ENCODE measurements at places on chromosomes 6 and 20.
A peak's percentile ranks its signal among the peaks of the same experiment; 100 is the strongest.

DNA sequence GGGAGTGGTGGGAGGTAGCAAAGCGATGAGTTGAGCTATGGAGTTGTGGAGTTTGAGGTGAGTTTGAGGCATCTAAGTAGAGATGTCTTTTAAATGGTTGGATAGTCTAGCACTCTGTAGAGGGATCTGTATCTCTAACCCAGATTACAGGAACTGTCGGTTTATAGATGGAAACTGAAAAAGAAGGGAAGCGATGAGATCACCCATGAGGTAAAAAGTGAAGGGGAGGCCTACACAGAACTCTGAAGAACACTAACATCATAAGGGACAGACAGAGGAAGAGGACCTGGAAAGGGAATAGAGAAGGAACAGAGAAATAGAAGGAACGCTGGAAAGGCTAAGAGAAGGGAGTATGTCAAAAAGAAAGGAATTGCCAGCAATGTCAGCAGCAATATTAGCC, 2.5 kb downstream of the HINT3 start:
- no peak for DNase-seq

GRCh38 chr6:149963212-149963461, 606 bp upstream of the ULBP1 start:
- DNase-seq = no peak

GRCh38 chr6:144314003-144314485, 28.9 kb downstream of the UTRN start:
- DNase-seq = no peak

DNA sequence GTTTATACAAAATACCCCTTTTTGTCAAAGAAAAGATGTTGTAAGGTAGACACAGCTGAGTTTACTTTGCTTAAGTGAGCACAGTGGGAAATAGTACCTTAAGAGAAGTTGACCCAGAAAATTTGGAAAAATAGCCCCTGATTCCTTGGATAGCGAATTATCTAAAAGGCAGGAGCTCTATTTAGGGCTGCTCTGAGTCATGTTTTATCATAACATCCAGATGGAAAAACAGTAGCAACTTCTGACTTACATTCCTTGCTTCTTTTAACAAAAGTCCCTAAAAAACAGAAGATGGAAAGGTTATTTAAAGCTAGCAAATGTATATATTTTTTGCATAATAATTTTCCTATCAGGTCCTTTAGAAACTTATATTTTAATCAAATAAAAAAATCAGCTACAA, 59.0 kb downstream of the THEMIS start:
- DNase-seq = no peak

DNA sequence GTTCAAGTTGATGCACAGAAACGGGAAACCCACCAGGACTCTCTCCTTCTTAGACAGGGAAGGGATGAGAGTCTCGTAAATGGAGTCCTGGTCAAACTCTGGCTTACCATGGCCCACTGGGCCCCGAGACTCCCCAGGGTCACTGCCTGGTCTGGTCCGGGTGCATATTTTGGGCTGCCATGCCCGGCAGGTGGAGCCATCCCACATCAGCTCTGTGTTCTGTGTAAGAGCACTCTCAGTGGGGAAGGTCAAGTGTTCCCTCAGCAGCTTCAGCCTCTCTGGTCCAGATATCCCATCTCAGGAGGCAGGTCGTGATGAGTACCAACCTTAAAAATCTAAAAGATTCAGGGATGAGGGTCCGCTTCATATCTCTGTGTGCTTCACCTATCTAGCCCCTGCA, 138.8 kb downstream of the EDN3 start:
- DNase-seq = no peak

- DNase-seq = no peak
These were observed 6.5 kb upstream of the RANBP9 start for GRCh38 chr6:13718123-13718458.

GRCh38 chr20:53409447-53409717, 184.3 kb downstream of the ZNF217 start:
- no peak for DNase-seq

GRCh38 chr6:47016909-47017308, 25.2 kb downstream of the ADGRF1 start:
- no peak for DNase-seq

GRCh38 chr6:135722190-135722589, 129.3 kb upstream of the PDE7B start:
- no peak for DNase-seq

DNA sequence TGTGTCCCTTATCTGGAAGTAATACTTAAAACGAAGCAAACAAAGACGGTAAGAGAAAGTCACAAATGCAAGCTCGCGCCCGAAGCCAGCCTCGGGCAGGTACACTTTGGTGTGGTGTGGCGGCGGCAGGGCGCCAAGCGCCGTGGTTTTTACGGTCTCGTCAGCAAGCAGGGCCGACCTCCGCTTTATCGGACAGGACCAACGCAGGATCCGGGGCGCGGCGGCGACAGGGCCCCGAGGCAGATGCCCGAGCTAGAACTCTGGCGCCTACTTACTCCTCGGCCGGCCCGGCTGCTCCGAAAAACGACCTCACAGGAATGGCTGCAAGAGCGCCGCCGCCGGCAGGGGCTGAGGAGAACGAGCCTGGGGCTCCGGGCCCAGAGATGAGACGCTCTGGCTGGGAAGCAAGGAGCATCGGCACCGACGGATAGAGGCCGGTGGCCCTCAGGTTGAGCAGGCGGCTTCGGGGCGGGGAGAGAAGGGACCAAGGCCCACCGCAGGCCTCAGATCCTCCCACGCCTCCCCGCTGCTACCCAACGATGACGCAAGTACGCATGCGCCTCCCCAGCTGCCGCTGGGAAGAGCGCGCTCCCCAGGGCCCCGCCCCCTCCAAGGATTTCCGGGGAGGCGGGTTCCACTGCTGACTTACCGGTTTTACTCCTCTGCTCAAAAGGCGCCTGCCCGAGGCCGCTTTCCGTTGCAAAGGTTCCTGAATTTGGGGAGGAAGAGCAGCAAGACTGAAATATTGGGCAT, 60.6 kb downstream of the FAM217A start:
- DNase-seq = peak; percentile 90

DNA sequence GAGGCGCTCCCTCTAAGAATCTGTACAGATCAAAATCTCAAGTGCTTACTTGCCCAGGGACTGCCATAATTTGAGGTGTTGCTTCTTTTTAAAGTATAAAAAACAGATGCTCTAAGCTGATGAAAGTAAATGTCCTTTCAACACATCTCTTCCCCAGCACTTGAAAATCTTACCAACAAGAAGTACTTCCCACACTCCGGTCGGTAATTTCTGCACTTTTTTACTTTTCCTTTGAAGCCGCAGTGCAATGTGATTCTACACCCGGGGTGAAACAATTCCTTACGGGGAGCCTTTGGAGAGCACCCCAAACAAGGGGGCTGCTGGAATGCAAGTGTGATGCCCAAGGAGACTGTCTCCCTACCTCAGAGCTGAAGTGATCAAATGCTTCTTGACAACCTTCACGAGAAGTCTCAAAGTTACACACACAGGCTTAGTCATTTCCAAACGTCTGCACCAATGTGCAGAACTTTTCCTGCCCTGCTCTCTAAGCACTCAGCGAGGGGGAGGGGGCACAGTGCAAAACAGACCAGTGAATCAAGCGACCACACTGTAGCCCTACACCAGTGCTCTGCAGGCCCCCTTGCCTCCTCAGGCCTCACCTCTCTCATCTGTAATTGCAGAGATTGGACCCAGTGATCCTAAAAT, 56.7 kb downstream of the ATXN1 start:
- no peak for DNase-seq

- no peak for DNase-seq
These were observed 31.2 kb downstream of the CEP43 start for GRCh38 chr6:167030222-167031072.

DNA sequence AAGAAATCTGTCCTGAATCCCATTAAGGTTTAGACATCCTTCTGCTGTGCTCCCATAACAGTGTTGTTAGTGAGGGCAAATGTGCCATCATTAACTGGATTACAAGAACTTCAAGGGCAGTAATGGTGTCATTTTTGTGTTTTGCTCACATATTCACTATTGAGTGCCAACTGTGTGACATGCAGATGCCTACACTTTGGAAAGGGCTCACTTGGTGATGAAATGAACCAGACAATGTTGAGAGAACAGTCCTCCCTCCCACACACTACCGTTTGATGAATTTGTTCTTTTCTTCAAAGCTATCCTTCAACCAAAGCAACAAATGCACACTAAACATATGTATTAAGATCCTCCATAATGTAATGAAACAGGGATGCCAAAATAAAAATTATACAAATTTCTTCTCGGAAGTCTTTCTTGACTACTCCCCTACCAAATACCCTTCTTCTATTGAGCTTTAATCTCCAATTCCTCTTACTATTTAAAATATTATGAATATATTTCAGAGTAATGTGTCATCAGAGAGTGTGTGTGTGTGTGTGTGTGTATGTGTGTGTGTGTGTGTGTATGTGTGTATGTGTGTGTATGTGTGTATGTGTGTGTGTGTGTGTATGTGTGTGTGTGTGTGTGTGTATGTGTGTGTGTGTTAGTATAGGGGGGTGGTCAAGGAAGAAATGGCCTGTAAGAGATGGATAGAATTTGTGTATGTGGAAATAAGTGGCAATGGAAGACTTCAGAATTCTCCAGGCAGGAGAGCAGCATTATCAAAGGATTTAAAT, 92.3 kb upstream of the ENPP5 start:
- no peak for DNase-seq

- no peak for DNase-seq
These were observed 8.3 kb downstream of the CD109 start for GRCh38 chr6:73704260-73704659.

DNA sequence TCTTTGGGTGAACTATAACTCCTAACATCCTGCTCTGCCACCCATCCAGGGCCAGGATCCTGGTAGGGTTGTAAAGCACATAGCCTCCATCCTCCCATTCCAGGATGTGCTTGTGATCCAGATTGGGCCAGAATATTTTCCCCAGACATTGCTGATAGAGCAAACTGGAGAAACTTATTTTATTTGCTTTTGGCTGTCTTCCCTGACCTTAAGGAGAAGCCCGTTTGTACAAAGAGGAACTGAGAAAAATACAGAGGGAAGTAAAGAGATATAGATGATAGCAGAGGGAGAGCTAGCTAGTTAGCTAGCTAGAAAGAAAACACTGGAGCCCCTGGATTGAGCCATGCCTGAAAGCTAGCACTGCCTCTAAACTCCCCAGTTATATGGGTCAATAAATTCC, 9.0 kb upstream of the HDAC2 start:
- DNase-seq = no peak

GRCh38 chr6:21772884-21773575, 179.5 kb downstream of the SOX4 start:
- DNase-seq = no peak

DNA sequence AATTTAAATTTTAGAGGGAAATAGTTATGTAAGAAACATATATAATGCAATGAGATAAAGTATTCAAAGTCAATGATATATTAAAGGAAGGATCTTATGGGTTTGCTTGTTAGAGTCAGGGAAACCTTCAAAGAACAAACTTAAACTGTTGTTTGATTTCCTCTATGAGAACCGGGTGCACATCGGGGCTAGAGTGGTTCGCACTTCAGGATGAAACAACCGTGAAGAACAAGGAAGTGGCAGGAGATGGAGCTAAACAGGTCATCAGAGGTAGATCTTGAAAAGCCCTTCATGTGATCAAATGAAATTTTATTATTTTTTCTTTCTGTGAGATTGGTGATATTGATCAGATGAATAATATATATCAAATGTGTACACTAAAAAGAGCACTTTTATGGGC, 951.9 kb upstream of the FLRT3 start:
- DNase-seq = no peak

DNA sequence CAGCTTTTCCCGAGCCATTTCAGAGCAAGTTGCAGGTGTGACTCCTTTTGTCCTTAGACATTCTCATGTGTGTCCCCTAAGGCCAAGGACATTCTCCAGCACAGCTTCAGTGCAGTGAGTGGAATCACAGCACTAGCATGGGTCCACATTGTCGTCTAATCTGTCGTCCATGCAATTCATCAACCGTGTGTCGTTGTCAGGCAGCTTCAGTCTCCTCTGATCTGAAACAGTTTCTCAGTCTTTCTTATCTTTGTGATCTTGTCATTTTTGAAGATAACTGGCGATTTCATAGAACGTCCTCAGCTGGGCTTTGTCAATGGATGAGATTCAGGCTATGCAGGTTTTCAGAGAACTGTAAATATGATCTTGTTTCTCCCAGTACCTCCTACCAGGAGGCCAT, 31.7 kb downstream of the CST2 start:
- DNase-seq = no peak

- no peak for DNase-seq
These were observed 76.6 kb upstream of the CST7 start for GRCh38 chr20:24872291-24873024.

DNA sequence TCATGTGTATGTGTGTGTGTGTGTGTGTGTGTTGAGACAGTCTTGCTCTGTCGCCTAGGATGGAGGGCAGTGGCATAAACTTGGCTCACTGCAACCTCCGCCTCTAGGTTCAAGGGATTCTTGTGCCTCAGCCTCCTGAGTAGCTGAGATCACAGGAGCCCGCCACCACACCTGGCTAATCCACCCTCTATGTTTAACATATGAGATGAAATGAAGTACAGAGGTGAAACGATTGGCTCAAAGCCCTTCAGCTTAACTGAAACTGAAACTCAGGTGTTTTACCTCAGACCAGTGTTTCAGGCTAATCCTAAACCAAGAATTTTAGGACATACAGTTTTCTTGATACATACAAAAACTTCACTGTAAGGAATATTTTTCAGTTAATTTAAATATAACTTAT, 167.3 kb downstream of the KCNQ5 start:
- DNase-seq = no peak

DNA sequence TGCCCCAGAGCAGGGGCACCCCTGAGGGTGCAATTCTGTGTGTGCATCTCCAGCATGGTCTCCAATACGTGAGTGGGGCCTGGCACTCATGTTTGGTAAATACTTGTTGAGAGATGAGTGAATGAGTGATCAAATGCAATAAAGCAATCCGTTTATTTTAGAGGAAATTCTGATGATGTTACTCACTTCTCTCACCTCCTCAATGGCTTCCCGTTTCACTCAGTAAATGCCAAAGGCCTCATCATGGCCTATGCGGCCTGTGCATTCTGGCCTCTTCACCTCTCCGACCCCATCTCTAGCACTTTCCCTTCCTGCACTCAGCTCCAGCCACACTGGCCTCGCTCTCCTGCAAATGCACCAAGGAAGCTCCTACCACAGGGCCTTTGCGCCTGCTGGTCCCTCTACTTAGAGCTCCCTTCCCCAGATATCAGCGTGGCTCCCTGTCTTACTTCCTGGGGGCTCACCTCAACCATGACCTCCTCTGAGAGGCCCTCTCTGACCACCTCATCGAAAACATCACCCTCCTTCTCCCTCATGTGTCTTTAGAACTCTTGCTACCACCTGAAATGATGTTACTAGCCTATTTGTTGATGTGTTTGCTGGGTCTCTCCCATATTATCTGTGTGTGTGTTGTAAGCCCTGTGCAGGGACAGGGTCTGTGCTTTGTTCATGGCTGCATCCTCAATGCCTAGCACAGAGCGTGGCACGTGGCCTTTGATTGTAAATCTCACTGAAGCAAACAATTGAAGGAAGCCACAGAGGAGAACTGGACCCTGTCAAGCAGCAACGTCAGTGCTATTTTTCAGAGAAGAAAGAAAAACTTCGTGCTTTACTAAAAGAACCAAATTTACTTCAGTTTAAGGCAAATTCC, 42.6 kb downstream of the RAB44 start:
- DNase-seq = no peak

GRCh38 chr6:123997223-123997622, 193.6 kb downstream of the NKAIN2 start:
- no peak for DNase-seq

Data from T-cell (primary cell).